ENCODE measurements at places on chromosomes 2 and 18.
A peak's percentile ranks its signal among the peaks of the same experiment; 100 is the strongest.

DNA sequence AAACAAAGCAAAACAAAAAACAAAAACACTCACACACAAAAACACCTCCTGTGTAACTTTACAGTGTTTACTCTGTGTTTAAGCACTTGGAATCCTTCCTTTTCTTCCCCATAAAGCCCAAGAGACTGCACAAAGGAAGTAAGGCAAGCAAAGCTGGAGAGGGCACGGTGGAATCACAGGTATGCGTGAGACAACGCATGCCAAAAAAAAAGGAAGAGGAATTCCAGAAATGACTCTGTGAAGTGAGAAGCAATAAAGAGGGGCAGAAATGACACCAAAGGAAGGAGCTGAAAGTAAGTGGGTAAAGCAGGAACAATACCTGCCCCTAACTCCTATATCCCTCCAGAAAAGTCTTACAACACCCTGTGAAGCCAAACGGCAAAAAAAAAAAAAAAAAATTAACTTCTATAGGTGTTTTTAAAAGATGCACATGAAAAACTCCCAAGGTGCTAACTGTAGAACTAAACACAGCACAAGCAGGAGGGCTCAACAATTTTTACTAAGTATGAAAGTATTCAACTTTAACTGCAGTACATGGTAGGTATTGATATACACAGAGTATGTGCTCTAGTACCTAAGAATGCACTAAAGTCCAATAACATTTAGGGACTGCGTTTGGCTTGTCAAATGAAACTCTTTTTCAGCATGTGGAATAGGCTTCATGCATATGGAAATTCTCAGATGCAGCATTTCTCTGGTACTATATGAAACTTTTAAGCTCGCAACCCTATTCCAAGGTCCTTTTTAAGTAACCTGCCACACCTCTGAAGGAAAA is 9.1 kb downstream of the RND3 start:
- DNase-seq = no peak

GRCh38 chr18:37487400-37487867 is 78.2 kb downstream of the CELF4 start:
- no peak for DNase-seq

DNA sequence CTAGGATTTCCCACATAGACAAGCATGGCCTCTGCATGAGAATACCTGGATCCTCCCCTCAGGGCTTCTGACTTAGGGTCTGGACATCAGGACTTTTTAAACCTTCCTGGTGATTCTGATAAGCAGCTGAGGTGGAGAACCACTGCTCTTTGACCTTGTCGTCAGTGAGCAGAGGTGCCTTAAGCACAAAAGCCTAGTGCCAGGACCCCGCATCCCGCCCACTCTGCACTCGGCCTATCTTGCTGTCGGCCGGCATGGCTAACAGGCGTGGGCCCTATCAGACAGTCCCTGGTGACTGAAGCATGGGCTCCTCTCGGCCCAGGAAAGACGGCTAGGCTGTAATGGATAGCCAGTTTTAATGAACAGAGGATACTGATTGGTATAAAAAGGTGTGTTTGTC is 6.2 kb downstream of the ANKRD23 start:
- no peak for DNase-seq

DNA sequence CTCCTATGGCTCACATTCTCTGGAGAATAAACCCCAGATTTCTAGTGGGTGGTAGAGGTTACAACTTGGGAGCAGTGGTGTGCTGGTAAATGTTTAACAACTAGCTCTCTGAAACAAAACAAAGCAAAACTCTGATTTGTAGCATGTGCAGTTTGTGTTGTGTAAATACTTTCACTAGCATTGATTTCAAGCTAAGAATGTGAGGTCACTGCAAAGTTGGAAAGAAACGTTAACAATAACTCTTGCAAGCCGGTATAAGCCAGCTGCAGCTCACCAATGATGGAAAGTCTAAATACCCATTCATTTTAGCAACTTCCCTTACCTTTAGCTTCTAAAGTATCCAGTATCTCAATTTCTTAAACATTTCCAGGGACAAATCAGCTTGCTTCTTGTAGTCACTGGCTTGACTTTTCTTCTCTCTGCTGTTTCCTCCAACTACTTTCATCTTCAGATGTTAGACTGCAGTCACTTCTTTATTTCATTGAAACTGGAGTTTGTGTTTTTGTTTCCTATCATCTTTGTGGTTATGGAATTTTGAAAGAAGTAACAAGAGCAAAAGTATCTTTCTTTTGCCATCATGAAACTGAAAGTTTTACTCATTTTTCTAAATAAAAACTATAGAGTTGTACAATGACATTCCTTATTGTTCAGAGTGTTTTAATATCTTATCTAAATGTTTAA is 140.2 kb downstream of the PLCL1 start:
- no peak for DNase-seq

DNA sequence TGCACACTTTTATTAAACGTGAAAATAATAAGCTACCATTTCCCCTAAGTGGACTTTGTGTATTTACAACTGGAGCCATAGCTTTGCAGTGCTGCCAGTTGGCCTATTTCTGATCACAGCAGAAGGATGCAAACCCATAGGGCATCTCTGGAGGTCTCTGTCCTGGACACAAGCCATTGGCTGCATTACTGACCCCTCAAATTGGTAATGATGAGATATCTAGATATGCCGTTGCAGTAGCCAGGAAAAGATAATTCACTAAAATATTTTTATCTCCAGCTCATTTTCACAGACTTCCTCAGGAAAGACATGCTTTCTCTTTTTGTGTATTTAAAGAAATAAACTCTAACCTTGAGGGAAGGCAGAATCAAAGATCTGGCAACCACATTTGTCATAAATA is 182.5 kb downstream of the TDRD15 start:
- DNase-seq = no peak

DNA sequence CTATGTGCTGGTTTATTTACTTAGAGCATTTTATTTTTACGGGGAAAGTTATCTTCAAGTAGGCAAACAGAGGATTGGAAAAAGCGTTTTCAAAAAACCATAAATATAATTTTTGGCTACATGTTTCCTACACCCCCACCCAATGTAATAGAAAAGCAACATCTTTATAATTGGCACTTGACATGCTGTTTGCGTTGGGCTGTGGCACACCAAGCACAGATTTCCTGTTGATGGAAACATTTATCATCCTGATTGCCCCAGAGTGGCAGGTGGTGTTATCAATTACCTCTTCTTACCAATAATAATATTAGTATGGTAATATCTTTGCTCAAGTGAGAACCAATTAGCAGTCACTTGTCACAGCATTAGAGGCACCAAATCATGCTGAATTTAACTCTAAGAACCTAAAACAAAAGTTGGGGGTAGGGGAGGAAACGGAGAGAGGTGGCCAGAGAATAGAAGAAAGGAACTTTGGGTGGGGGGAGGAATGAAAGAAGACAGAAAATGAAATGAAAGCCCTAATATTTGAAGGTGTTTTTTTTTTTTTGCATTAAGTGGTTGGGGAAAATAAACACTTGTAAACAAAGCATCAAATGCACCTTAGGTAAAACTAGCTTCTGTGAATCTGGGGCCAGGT is 3.8 kb upstream of the SALL3 start:
- DNase-seq = no peak

GRCh38 chr2:130818809-130819208 is 17.9 kb upstream of the ARHGEF4 start:
- DNase-seq = no peak

GRCh38 chr2:214674278-214674677 is 135.2 kb downstream of the BARD1 start:
- peak; percentile 5 for DNase-seq

- DNase-seq = no peak
These were observed 3.0 kb upstream of the NCKAP5 start for GRCh38 chr2:133571249-133571648.

DNA sequence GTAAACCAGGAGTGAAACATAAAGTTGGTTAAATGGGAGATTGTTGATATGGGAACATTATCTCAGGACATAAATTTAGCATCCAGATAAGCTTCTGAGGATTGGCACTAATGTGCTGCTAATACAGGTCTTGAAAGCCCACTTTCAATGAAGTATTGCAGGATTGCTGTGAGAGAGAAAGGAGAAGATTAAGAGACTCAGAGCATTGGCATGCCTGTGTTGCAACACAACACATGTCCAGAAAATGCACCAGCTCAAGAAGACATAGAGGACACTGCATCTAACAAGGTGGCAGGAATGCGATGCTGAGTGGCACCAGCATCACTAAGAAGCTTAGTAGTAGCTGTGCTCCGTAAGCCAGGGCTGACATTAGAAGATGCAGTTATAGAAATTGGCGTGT is 728.9 kb downstream of the SUCLG1 start:
- DNase-seq = no peak

DNA sequence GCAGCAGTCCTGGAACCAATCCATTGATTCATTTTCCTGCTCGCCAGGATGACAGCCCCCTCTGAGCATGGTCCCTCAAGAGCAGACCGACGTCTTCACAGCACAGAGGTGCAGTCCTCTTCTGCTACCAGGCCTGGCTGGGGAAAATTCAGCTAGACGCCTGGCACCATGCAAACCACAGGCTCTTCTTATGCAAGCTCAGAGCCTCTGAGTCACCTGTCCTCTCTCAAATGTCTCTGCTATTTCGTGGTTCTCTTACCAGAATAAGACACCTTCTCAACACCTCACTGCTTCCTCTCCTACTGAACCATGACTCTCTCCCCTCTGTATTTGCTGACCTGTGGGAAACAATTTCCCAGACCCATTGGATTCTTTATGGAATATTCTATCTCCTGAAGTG is 79.8 kb upstream of the CYRIA start:
- no peak for DNase-seq

DNA sequence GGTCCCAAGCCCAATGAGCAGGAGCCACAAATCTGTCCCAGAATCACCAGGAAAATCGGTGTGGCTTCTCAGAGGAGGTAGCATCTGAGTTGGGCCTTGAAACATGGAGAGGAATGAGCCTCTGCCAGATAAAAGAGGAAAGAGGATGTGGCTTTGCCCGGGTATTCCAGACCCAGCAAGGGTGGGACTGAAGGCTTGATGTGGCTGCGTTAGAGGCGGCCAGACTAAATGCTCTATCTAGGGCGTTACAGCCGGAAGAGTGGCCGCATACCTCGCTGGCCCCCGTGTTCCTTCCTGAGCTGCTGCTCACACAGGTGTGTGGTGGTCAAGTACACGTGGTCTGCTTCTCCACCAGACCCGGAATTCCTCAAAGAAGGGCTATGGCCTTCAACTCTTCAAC is 33.9 kb upstream of the POMC start:
- no peak for DNase-seq

DNA sequence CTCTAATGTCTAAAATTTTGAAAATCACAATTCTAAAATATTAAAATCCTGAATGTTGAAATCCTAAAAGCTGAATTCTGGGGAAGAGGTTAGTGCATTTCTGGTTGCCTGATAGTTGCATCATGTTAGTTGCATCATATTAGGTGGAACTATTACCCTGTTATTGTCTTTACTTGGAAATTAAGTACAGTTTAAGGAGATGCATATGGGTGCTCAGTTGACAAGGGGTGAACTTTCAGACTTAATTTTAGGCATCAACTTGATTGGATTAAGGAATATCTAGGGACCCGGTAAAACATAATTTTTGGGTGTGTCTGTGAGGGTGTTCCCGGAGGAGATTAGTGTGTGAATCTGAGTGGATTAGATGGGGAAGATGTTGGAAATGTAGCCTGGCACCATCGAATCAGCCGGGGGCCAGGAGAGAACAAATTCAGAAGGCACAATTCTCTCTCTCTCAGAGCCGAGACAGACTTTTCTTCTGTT is 409.8 kb downstream of the PLCL1 start:
- DNase-seq = peak; percentile 0

DNA sequence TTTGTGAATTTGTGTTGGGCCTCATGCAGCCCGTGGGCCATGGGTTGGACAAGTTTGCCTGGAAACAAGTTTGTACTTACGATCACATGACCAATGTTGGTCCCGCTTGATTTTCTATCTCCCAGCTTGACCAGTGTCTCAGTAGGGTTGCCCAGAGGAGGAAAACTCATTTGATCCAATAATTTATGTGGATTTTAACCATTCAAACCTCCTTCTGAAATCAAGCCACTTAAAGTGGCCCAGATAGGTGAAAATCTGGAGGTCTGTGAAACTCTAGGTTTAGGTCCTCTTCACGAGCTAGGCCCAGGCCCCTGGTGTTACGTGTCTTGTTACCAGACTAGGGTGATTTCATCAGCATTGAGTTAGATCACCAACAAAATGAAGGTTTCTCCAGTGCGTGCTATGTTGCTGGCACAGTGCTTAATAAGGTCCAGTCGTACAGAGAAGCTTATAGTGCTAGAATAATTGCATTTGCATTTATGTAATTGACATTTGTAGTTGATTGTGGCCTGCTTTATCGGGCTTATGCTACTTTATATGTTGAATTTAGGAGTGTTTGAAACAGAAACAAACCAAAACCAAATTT is 4.4 kb downstream of the ACTR2 start:
- DNase-seq = no peak

DNA sequence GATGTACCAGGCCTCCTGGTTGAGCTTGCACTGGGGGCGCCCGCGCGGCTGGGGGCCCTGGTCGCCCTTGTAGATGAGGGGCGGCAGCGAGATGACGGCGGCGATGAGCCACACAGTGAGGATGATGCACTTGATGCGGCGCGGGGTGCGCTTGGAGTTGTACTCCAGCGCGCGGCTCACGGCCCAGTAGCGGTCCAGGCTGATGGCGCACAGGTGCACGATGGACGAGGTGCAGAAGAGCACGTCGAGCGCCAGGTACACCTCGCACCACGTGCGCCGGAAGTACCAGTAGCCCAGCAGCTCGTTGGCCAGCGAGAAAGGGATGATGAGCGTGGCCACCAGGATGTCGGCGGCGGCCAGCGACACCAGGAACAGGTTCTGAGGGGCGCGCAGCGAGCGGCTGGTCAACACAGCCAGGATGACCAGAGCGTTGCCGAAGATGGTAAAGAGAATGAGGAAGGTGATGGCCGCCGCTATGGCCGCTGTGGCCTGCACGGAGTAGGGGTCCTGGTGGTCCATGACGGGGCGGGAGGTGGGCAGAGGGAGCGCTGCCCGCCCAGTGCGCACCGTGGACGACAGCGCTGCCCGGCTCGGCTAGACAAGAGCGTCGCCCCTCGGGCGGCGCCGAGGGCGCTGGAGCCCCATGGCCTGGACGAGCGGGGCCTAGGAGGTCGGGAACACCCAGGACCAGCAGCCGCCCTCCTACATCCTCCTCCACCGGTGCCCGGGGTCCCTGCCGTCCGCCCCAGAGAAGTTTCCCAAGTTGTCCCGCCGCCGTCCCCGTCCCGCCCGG is 544 bp downstream of the ADRA2B start:
- DNase-seq = no peak

All from NCI-H82 (cell line).